ENCODE measurements at places on chromosomes 11 and 22.

DNA sequence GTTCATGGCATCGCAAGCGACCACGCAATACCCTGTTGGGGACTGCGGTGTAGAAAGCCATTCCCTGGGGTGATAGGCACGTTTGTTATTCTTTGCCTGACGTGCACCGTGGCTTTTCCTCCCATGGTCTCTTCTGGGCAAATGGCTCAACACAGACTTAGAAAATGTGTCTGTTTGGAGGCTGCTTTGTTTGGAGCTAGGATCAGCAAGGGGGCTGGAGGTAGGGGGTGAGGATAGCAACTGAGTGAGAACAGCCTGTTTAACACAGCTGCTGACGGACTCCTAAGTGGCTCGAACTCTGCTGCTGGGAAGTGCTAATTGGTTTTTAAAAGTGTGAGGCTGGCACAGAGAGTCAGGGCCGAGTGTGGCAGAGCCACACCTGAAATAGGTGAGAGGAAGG is 16.1 kb upstream of the CHRM4 start:
- no peak for DNase-seq

DNA sequence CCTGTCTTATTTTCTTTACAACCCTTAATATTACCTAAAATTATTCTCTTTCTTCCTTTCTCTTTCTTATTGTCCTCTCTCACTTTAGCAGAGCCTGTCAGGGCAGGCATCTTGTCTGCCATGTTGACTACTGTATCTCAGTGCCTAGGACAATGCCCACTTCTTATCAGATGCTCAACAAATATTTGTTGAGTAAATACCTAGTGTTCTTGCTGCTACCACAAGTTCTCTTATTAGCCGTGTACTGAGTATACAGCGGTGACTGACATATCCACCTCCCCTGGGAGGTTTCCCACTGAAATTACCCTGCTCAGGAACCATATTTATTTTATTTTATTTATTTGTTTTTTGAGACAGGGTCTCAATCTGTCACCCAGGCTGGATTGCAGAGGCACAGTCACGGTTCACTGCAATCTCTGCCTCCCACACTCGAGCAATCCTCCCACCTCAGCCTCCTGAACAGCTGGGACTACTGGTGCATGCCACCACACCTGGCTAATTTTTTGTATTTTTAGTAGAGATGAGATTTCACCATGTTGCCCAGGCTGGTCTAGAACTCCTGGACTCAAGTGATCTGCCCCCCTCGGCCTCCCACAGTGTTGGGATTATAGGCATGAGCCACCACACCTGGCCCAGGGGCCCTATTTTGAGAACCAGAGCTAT is 6.7 kb downstream of the HPX start:
- no peak for DNase-seq

DNA sequence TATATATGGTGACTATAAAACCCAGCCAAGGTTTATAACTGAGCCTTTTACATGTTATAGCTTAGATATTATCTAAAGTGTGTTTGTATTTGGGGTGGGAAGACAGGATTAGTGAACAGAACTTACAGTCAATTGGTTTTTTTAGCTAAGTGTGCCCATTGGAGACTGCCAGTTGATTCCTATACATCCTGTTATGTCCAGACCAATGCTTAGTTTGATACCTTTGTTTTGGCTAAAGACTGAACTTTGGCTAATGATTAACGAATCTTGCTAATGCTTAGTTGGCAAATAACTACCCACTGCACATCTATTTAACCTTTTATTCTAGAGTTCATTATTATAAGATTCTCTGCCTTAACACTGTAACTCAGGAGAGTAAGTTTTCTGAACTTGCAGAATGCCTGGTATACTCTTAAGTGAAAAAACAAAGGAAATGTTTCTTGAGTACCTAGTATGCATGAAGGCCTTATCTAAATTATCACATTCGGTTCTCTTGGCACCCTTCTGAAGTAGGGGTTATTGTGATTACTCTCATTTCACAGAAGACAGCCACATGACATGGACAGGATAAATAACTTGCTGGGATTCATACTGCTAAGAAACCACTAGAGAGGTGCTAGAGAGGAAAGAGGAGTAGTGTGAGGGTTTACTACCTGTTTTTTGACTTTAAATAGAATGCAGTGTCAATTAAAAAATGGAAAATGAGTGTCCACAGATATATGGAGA is 54.0 kb downstream of the KREMEN1 start:
- DNase-seq, result no peak

DNA sequence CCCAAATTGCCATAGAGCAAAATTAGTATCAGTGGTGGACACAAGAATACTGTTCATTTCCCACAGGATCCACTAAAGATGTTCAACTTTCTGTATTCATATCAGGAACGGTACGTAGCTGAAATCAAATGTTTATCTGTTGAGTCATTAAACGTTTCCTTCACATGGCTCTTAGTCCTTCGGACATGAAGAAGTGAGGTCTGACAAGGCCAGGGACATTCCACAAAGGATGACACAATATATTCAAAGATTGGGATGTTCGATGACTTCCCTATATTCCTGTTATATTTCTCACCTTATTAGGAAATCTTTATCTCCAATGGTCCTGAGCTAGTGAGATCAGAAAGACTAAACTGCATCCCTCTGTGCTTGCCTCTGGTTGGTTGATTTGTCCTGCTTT is 129.0 kb downstream of the ETS1 start:
- DNase-seq, result no peak

DNA sequence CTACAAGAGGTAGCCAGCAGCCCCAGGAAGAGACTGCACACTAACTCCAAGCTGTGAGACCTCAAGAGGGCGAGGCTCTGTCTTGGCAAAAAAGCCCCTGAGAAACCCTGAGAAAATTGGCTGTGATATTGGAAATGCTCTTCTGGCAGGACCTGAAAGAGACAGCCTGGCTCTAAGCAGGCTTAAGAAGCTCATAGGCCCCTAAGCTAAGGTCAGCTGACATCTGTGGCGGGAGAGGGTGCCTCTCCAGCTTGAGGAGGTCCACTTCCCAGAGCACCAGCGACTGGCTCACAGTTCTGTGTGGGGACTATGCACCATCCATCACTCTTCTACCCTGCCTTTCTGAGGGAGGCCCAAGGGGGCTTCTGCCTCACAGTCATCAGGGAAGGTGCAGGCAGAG is 12.4 kb downstream of the PLEKHA7 start:
- no peak for DNase-seq

DNA sequence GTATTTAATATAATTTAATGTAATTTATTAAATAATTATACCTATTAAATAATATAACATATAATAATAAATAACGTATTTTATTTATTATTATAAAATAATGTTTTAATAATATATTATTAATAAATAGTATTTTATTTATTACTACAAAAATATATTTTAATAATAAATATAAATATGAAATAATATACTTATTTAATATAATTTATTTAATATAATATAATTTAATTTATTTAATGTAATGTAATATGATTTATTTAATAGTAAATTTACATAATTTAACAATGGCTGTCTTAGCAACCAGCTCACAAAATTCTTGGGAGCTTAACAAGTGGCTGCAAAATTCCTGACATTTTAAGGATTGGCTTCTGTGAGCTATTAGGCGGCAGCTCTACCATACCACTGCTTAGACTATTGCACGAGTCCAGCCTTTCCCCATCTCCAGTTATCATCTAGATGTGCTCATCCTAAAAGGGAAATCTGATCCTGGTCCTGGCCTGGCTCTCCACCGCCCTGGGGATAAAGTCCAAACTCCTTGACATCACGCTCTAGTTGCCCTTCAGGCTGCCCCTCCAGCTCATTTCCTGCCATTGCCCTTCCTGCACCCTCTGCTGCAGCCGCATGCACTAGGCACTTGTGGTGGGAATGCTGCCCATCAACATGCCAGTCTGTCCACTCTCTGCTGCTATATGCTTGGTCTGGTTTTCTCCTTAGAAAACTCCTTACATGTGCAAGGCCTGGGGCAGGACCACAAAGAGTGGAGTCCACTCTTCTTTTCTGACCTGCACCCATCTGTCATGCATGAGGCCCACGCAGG is 9.8 kb downstream of the MMP20 start:
- DNase-seq, result no peak

DNA sequence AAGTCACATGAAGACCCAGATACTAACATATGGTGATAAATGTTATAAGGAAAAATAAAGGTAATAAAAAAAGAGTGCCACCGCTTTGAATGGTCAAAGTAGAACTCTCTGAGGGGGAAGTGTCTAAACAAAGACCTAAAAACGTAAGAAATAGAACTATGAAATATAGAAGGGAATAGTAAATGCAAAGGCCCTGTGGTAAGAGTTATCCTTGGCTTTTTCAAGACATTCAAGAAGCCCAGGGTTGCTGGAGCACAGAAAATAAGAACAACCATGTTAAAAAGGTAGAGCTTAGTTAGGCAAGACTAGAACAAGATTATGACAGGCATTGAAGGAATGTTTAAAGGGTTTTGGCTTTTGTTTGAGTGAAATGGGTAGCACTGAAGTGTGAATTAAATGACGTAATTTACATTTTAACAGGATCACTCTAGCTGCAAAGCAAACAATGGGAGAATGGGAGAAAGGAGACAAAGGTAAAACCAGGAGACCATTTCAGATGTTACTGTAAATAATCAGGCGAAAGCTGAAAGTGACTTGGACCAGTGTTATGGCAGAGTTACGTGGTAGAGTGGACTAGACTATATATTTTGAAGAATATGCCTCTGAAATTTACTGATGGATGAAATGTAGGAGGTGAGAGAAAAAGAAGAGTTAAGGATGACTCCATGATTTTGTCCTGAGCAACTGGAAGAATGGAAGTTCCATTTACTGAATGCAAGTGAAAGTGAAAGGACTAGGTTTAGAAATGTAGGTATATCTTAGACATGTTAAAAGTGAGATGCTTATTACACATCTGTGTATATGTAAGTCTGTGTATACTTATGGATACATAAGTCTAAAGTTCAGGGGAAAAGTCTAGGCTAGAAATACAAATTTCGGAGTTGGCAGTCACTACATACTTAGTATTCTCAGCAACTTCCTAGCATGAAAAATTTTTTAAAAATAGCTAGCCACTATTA is 28.5 kb downstream of the BTBD10 start:
- no peak for DNase-seq

DNA sequence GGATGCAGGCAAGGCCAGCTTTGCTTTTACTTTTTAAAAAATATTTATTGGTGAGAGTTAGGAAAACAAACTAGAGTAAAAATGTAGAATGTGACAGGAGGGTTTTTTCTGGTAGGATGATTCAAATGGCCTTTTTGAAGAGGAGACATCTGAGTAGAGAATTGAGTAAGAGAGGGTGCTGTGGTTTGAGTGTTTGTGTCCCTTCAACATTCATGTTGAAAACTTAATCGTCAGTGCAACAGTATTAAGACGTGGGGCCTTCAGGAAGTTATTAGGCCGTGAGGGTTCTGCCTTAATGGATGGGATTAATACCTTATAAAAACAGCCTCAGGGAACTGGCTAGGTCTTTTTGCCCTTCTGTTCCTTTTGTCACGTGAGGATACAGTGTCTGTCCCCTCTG is 288.8 kb upstream of the C11orf87 start:
- DNase-seq, result no peak

DNA sequence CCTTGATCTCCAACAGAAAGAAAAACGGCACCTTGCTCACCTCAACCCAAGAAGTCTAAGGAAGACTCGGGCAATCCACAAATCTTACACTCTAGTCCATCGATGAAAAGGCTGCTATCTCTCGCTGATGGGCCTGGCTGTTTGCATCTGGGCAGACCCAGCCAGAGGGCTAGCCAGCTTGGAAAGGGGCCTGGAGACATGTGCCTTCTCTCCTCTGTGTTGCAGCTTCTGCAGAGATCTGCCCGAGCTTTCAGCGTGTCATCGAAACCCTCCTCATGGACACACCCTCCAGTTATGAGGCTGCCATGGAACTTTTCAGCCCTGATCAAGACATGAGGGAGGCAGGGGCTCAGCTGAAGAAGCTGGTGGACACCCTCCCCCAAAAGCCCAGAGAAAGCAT is 3.2 kb downstream of the SCGB1A1 start:
- no peak for DNase-seq

- DNase-seq, result no peak
Observed at GRCh38 chr11:44957776-44958564, 7.3 kb upstream of the TP53I11 start.

DNA sequence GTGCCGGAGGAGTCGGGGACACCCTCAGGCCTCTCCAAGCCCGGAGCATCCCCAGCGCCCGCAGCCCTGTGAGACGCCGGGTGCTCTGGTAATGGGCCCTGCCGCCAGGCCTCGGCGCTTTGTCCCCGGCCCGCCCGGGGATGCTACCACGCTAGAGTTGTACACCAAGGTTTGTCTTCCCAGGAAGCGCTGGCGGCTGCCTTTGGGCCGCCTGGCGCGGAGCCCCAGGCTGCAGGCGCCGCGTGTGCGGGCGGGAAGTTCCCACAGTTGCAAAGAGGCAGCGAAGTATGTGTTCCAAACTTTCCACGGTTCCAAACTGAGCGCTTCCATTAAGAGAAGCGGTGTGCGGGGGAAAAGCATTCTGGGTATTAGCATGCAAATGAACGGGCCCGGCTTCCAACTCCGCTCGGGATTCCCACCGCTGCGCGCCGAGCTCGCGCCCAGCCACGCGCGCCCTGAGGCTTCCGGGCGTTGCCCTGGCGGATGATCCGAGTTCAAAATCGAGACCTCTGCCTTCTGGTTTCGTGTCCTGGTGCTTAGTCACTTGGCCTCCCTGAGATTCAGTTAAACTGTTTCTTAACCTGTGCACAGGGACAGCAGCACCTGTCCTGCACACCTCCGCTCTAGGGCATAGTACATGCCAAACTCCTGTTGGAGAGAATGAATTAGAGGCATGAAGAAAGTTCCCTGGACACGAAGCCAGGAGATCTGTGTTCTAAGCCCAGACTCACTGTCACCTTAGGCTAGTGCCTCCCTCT is 1.3 kb upstream of the PATZ1 start:
- peak; percentile 55 for DNase-seq

DNA sequence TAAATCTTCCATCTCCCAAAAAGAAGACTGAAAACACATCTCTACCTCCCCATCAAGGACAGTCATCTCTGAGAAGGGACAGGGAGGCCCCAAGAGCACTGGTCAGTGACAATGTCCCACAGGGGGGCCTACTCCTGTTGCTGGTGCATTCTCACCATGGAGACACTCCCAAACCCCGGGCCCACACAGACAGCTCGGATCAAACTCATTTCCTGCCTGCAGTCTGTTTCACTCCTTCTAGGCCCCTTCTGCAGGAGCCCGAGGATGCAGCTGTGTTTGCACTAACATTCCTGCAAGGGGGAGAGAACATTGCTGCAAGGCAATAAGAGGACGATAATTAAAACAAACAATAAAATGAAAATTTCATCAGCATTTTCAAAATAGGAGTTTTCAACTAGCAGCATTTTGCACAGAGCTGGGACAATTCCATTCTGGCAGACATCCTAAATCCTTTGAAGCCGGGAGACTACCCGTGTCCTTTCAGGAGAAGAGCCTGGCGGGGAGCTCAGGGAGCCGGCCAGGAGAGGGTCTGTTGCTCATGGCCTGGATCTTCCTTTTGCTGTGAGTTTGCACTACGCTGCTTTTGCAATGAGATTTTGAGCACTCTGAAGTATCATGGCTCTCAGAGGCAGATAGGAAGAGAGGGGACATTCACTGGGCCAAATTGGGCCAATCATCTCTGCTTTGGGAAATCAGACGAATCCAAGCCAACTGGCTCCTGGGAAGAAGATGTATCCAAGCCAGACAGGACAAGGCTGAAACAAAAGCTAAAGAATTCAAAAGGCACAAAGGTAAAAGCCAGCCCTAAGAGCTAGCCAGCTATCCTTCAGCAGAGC is 33.2 kb downstream of the SPATA19 start:
- no peak for DNase-seq

GRCh38 chr11:130001461-130002351 is 929 bp downstream of the PRDM10 start:
- DNase-seq, result peak; percentile 2
